ENCODE measurements at places on chromosomes 5 and 9. TPM values are rescaled to one million over a fixed set of nuclear protein-coding genes. Genes with fewer than 3 reads are reported as not detected.

DNA sequence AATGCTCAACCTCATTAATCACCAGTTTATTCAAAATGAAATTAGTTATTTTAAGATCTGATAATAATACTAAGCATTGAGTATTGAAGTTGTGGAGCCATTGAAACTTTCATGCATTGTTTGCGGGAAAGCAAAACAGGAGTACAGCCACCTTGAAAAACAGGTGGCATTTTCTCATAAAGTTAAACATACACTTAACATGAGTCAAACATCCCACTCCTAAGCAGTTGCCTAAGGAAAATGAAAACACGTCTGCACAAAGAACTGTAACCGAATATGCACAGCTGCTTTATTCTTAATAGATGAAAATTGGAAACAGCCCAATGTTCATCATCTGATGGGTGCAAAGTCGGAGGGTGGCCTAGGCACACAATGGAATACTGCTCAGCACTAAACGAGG lies 177.3 kb downstream of the IRX2 start:
- H3K27ac ChIP-seq, result no peak overlapping the region
- H3K36me3 ChIP-seq, result no peaks in the 10 kb centered on the region
- no peak for DNase-seq
- no peak overlapping the region for H3K4me3 ChIP-seq
- H3K4me1 ChIP-seq, result no peaks in the 10 kb centered on the region

- H3K36me3 ChIP-seq, result no peaks in the 10 kb centered on the region
- no peaks in the 10 kb centered on the region for H3K4me1 ChIP-seq
- no peak overlapping the region for H3K27ac ChIP-seq
- H3K27me3 ChIP-seq, result no peaks in the 10 kb centered on the region
- DNase-seq, result no peak
- H3K4me3 ChIP-seq, result no peak overlapping the region
These were observed 838.0 kb upstream of the WWC1 start for GRCh38 chr5:167453246-167454030.

DNA sequence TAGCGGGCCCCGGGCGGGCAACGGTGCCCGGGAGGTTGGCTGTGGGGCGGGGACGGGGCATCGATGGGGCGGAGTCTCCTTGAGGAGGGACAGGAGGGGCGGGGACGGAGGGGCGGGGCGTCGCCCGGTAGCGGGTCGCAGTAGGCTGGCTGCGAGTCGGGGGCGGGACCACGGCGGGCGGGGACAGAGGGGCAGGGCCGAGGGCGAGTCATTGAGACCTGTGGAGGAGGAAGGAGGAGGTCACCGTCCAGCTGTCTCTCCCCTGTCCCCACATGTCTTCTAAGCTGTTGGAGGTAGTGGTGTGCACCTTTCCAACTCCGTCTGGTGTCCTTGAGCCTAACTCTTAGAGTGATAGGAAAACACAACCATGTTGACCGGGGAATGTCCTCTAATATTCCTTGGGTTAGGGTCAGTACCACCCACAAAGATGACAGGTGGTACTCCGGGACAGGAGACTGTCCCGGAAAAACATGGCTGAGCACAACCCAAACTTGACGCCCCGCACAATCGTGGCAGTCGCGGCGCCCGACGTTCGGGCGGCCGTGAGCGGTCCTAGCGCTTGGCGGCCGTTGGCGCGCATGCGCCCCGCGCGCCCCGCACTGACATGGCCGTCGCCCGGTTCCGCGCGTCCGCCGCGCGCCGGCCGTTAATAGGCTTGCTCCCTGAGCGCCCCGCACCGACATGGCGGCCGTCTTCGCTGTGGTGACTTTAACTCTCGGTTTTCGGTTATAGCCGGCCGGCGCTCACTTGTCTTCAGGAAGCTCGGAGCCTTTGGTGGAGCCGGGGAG lies at the start of the genes CRAT and PTPA:
Gene CRAT (minus strand): TSS at position 54 of the 788 bp plus-strand sequence. CDS start 284 bp downstream, outside the sequence.
Gene PTPA (plus strand): TSS at position 676 of the 788 bp plus-strand sequence. CDS start 186 bp downstream, outside the sequence.
- no peaks in the 10 kb centered on the region for H3K27me3 ChIP-seq
- peak within 1 kb of the TSS; percentile 82 for H3K4me3 ChIP-seq
- H3K4me1 ChIP-seq, result no peaks in the 10 kb centered on the region
- H3K36me3 ChIP-seq, result no peaks in the 10 kb centered on the region
- no peak within 1 kb of the TSS for H3K27ac ChIP-seq

DNA sequence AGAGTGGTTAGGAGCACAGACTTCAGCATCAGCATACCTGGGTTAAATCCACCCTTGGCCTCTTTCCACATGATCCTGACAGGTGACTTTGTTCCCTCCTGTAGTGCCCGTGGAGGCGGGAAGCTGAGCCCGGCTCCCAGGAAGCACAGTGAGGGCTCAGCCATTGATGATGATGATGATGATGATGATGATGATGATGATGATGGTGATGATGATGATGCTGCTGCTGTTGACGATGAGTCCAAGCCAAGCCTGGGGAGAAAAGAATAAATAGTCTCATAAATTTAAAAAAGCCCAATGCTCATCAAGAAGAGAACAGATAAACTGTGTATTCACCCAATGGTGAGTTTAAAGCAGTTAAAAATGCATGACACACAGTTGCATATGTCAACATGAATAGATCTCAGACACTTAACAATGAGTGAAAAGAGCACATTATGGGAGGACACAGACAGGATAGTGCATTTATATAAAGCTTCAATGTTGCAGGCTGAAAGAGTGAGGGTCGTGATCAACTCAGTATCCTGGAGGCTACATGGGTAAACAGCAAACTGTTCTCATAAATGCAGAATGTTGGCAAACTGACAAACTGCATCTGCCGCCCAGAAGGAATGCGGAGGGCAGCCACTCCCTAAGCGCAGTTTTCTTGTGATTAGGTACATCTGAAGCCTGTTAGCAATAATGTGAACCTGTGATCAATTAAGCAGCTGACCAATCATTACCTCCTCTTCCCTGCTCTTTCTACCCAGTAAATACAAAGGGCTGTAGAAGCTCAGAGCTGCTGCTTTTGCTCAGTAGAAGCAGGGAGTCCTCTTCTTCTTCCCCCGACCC lies 11.7 kb upstream of the CFAP157 start:
- H3K4me1 ChIP-seq, result no peaks in the 10 kb centered on the region
- H3K36me3 ChIP-seq, result no peaks in the 10 kb centered on the region
- no peak overlapping the region for H3K4me3 ChIP-seq
- no peak overlapping the region for H3K27ac ChIP-seq
- no peak for DNase-seq
- no peaks in the 10 kb centered on the region for H3K27me3 ChIP-seq

DNA sequence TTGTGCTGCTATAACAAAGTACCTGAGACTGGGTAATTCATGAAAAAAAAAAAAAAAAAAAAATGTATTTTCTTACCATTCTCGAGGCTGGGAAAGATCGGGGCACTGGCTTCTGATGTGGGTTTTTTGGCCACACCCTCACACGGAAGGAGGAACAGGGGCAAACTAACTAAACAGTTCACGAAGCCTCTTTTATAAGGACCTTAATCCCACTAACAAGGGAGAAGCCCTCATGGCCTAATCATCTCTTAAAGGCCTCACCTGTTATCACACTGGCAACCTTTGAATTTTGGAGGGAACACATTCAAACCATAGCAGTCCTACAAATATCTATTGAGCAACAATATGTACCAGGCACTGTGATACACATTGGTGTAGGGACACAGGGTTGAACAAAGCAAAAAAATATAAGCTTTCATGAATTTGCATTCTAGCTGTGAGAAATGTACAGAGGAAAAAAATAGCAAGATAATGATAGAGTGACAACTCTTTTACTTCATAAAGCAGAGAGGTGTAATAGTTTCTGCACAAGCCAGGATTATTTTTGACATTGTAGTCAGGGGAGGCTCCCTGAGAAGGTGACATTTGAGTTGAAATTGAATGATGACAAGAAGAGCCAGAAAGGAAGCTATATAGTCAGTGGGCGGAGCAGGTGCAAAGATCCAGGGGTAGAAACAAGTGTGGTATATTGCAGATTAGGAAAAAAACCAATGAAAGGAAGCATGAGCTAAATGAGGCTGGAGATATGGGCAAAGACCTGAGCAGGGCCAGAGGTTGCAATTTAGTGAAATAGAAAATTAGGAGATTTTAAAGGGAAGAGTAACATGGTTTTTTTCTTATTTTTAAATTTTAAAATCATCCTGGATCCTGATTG lies 68.1 kb upstream of the GRAMD2B start:
- H3K27me3 ChIP-seq, result no peaks in the 10 kb centered on the region
- no peak for DNase-seq
- no peaks in the 10 kb centered on the region for H3K4me1 ChIP-seq
- no peaks in the 10 kb centered on the region for H3K36me3 ChIP-seq

DNA sequence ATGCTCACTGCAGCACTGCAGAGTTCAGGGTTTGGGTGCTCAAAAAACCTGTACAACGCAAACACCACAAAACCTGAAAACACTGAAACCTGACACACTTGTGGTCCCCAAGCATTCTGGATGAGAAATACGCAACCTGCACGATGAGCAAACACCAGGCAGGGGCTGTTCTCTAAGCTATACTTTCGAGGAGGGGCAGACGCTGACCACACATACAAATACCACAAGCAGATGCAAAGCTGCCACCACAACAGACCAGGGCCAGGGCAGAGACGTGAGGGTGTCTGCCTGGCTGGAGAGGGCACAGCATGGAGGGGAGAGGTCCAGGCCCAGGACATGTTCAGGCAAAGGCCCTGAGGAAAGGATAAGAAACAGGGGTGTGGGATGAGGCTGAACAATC lies 23.0 kb downstream of the BARHL1 start:
- no peak overlapping the region for H3K4me3 ChIP-seq
- H3K27ac ChIP-seq, result no peak overlapping the region
- no peaks in the 10 kb centered on the region for H3K27me3 ChIP-seq
- H3K36me3 ChIP-seq, result peaks cover 5% of the 10 kb centered on the region
- no peak for DNase-seq
- no peaks in the 10 kb centered on the region for H3K4me1 ChIP-seq

DNA sequence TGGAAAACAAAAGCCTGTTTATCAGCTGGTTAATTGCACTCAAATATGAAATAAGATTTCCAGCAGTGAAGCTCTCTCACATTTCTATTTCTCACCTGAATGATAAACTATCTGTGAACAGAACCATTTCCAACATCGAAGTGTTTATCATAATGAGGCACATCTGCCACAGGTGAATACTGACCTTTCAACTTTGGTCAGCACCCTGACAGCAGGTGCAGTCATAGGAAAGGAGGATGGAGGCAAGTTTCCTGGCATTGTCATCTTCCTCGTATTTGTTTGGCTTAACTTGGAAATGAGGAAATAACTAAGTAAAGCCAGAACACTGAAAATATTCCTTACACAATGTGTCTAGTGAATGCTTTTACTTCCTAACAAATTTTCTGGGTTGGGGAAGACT lies 716.4 kb downstream of the NR2F1-AS1 start:
- H3K27me3 ChIP-seq, result no peaks in the 10 kb centered on the region
- DNase-seq, result no peak
- no peaks in the 10 kb centered on the region for H3K36me3 ChIP-seq
- no peak overlapping the region for H3K27ac ChIP-seq
- H3K4me3 ChIP-seq, result no peak overlapping the region

DNA sequence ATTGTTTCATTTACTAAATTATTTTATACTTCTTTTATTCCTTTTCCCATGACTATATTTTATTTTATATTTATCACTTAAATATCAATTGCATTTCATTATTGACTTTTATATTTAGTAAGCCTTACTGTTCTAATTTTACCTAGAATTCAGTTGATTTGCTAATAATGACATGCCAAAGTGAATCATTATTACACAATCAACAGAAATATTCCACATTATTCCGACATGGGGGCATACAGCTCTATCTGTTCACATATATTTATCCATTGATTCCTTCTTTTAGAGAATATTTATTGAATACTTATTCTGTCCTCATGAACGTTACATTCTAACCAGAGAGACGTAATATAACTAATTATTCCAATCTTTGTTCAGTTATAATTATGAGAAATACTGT lies 221.8 kb downstream of the DOCK8 start:
- no peaks in the 10 kb centered on the region for H3K36me3 ChIP-seq
- no peak overlapping the region for H3K27ac ChIP-seq
- H3K27me3 ChIP-seq, result no peaks in the 10 kb centered on the region
- no peak for DNase-seq

- no peak overlapping the region for H3K4me3 ChIP-seq
- no peaks in the 10 kb centered on the region for H3K27me3 ChIP-seq
These were observed 3.1 kb upstream of the DIRAS2 start for GRCh38 chr9:90645721-90646120.

DNA sequence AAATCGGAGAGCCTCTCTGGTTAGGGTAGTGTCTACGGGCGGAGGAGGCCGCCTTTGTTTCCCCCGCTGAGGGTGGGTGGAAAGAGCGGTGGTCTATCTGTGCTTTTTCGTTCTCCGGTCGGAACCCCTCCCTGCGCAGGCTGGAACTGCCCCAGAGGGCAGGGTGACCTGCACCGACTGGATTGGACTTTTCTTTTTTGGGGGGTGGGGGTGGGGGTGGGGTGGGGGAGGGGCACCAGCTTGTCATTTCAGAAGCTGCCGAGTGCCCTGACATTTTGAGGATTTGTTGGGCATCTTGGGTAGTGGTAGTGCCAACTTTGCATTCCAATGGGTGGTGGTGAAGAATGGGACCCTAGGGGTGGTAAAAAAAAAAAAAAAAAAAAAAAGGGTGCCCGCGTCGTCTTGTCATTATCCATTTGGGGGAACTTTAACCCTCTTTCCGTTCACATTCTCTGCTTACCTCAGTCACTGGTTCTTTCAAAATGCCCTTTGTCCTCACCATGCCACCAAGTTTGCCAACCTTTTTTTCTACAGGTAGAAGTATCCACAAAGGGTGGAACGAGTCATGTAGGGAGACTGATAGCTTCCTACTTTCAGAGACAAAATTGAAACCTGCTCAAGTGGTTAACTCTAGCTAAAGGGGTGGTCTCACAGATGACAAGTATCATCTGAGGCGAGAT lies 1.3 kb downstream of the UBE2R2 start:
- H3K36me3 ChIP-seq, result no peaks in the 10 kb centered on the region
- no peaks in the 10 kb centered on the region for H3K4me1 ChIP-seq
- no peaks in the 10 kb centered on the region for H3K27me3 ChIP-seq
- H3K4me3 ChIP-seq, result peak overlapping the region; percentile 73
- peak; percentile 72 for DNase-seq

DNA sequence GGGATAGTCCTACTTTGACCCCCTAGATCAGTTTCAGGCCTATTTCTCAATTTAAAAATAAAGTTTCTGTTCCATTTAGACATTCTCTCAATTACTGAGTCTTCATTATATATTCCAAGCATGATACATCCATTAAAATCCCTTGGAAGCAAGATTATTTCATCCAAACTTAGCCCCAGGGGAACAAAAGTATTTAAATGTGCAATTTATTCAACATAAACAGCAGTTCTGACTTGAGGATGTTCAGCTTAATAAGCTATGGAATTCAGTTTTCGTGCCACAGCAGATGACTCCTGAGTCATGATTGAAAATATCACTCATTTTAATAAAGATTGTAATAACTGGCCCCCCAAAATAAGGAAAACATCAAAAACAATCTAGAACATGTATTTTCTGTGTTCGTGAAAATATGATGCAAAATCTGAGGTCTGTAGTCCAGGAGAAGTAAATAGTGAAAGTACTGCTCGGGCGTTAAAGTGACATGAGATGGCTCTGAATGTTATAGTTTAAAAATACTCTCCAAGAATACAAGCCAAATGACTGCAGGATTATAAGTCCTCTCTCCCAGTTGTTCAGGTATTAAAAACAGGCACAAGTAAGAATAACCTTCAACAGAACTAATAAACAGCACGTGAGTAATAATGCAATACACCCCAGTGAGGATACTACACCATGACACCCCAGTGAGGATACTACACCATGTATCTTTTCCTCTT lies 67.1 kb downstream of the RETREG1 start:
- no peak for DNase-seq
- H3K27ac ChIP-seq, result no peak overlapping the region
- no peaks in the 10 kb centered on the region for H3K27me3 ChIP-seq
- H3K4me3 ChIP-seq, result no peak overlapping the region
- H3K36me3 ChIP-seq, result no peaks in the 10 kb centered on the region

The BHMT2 gene
- 34.7 TPM for total RNA-seq

The C1QTNF2 gene
- total RNA-seq, result 13.5 TPM

The JMY gene
- 9.9 TPM for total RNA-seq

The DOCK2 gene
- total RNA-seq, result 31.5 TPM

The PRRC2B gene
- 200 TPM for total RNA-seq

The PDGFRB gene
- 360 TPM for total RNA-seq

The HMCN2 gene
- 14.8 TPM for total RNA-seq

The TMC1 gene
- 0.62 TPM for total RNA-seq

Measured in aorta (tissue), 5 donors.